ENCODE measurements at places on chromosomes 16 and 17. TPM values are rescaled to one million over a fixed set of nuclear protein-coding genes. Genes with fewer than 3 reads are reported as not detected.

LIG3 gene
- 16.5 TPM for total RNA-seq

GRCh38 chr17:74937064-74938051, 1.7 kb downstream of the OTOP3 start:
- no peak for DNase-seq

- DNase-seq = no peak
Measured at GRCh38 chr17:21510686-21511362, 134.7 kb downstream of the KCNJ12 start.

- DNase-seq = no peak
Measured at GRCh38 chr16:54923055-54923473, 7.6 kb upstream of the IRX5 start.

- no peak for DNase-seq
Measured at GRCh38 chr17:75456039-75456416, 407 bp upstream of the TMEM94 start.

All from left ventricle myocardium inferior (tissue), 1 donor.